Dermis lymphatic vessel endothelial cell (primary cell): ENCODE measurements at places on chromosomes 13 and 19. TPM values are rescaled to one million over a fixed set of nuclear protein-coding genes. Genes with fewer than 3 reads are reported as not detected.

PINLYP gene
- 2.2 and 5.9 TPM in 2 replicates for total RNA-seq

C19orf38 gene
- 0.11 TPM in 1 of 2 replicates, not detected in the other for total RNA-seq

IGFL3 gene
- total RNA-seq = not detected in 2 replicates

TBC1D17 gene
- total RNA-seq = 5.2 and 7.2 TPM in 2 replicates

ZNF599 gene
- 4.8 and 5.7 TPM in 2 replicates for total RNA-seq

ZNF154 gene
- under 0.01 and 0.11 TPM in 2 replicates for total RNA-seq

UGGT2 gene
- total RNA-seq = 31.6 and 38.8 TPM in 2 replicates

SLC8A2 gene
- total RNA-seq = not detected in 2 replicates

PSG3 gene
- not detected in 2 replicates for total RNA-seq

KLK12 gene
- not detected in 2 replicates for total RNA-seq

ELL gene
- total RNA-seq = 10.5 and 11.3 TPM in 2 replicates

ZNF611 gene
- 5.4 and 8.4 TPM in 2 replicates for total RNA-seq

ZNF729 gene
- not detected in 2 replicates for total RNA-seq

OVOL3 gene
- total RNA-seq = not detected in 2 replicates

TMC4 gene
- total RNA-seq = 0.34 and 0.54 TPM in 2 replicates

ZNF135 gene
- 0.33 and 0.34 TPM in 2 replicates for total RNA-seq

FAM174C gene
- total RNA-seq = 12.2 and 12.7 TPM in 2 replicates

ZNF253 gene
- total RNA-seq = 2.5 and 5.5 TPM in 2 replicates

LIPE gene
- total RNA-seq = 3.6 and 7.2 TPM in 2 replicates

WASF3 gene
- total RNA-seq = 27.0 and 32.4 TPM in 2 replicates

HCST gene
- 0.17 and 0.54 TPM in 2 replicates for total RNA-seq

KIR3DL2 gene
- total RNA-seq = not detected in 2 replicates

PSG6 gene
- not detected in 2 replicates for total RNA-seq

PPM1N gene
- 0.52 and 0.54 TPM in 2 replicates for total RNA-seq

GAPDHS gene
- total RNA-seq = 0.09 TPM in 1 of 2 replicates, not detected in the other

ZFP14 gene
- total RNA-seq = 3.8 and 5.2 TPM in 2 replicates

OR10H1 gene
- not detected in 2 replicates for total RNA-seq

ETFB gene
- total RNA-seq = 82.4 and 84.5 TPM in 2 replicates

CACNG8 gene
- total RNA-seq = under 0.01 and 0.17 TPM in 2 replicates

SCN1B gene
- total RNA-seq = 8.8 and 12.2 TPM in 2 replicates
